ENCODE measurements at places on chromosomes 6 and 20.
A peak's percentile ranks its signal among the peaks of the same experiment; 100 is the strongest.

- DNase-seq = no peak
Measured at GRCh38 chr6:168045706-168046620, 33.0 kb downstream of the FRMD1 start.

DNA sequence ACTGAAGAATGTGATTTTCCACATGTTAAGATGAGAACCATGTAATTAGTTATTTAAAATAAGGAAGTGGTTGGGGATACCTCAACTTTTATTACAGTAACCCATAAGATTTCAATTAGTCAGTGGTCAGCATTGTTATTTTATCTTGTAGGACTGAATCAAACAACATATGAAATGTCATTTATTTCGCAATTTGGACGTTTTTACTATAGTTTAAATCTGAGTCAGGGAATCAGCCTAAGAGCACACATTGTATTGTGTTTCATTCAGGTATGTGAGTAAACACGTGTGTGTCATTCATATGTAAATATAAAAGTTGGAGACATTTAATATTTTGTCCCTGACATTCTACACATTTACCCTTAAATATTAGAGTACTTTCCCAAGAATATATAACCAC lies 1418.7 kb downstream of the GRIK2 start:
- DNase-seq = no peak

DNA sequence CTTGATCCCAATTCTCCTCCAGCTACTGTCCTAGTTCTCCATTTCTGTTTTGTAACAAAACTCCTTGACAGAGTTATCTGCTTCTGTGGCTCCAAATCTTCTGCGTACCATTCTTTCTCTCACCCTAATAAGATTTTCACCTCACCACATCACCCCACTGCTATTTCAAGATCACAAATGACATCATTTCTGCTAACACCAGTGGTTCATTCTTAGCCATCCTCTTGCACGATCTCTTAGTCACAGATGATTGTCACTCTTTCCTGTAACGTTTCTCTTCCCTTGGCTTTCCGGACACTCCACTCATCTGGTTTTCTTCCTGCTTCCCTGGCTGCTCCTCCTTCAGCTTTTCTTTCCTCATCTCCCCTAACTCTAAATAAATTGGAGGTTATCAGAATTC lies 56.8 kb upstream of the FABP7 start:
- no peak for DNase-seq

DNA sequence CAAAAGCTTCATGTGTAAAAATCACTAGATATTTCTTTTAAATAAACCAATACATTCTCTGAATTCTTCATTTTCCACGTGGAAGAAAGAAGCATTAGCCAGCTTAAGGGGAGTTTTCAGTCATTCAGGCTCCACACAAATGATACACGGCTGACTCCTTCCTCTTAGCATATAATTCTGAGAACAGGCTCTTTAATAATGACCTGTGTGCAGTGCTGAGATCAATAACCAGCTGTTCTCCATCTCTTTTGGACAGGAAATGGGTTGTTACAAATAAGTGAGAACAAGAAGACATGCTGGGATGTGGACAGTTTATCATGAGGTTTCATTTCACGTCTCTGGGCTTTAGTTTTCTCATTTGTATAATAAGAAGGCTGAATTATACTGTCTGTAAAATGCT lies 146.9 kb upstream of the C6orf118 start:
- DNase-seq = no peak

GRCh38 chr20:1324598-1325172 lies 4.3 kb downstream of the SDCBP2 start:
- no peak for DNase-seq

DNA sequence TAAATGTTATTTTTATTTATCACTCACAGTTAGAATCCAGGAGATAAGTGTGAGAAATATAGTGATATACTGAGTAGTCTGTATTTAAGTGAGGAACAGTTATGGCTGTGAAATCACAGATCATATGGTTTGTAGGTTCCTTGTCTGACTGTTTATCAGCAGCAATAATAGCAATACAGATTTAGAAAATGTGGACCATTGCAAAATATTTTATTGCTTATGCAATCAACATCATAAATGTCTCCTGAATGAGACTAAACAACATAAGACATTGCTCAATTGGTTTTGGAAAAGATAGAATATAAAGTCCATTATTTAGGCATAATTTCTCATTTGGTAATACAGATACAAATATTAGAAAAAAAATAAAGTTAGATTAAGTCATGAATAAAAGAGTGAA lies 43.7 kb downstream of the CCDC170 start:
- DNase-seq = no peak

DNA sequence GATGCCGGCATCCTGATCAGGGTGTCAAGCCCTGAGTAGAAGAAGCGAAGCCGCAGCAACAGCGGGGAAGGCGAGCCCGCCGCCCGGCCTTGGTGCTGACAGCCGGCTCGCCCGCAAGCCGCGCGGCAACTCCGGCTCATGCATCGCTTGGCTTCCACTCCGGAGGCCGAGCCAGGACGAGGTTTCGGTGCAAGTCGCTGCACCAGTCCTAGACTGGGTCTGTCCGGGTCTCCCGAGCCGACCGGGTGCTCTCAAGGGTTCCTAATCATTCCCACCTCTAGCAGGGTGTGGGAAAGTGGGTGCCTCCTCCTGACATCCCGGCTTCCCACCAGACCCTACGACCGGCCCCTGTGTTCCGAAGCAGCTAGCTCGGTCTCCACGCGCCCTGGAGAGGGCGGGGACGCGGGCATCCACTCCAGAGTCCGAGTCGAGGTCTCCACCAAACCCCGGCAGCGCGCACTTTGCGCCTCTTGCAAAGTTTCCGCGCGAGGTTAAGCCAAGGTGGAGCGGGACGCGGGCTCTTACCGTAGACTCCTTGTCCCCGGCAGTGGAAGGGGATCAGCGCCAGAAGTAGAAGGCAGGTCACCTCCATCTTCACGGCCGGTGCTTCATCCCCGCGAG lies 1.4 kb downstream of the MDGA1 start:
- DNase-seq = peak; percentile 15

GRCh38 chr6:137210903-137211302 lies 8.3 kb downstream of the IFNGR1 start:
- DNase-seq = no peak

GRCh38 chr20:41278936-41279335 lies 38.6 kb downstream of the ZHX3 start:
- DNase-seq = no peak

DNA sequence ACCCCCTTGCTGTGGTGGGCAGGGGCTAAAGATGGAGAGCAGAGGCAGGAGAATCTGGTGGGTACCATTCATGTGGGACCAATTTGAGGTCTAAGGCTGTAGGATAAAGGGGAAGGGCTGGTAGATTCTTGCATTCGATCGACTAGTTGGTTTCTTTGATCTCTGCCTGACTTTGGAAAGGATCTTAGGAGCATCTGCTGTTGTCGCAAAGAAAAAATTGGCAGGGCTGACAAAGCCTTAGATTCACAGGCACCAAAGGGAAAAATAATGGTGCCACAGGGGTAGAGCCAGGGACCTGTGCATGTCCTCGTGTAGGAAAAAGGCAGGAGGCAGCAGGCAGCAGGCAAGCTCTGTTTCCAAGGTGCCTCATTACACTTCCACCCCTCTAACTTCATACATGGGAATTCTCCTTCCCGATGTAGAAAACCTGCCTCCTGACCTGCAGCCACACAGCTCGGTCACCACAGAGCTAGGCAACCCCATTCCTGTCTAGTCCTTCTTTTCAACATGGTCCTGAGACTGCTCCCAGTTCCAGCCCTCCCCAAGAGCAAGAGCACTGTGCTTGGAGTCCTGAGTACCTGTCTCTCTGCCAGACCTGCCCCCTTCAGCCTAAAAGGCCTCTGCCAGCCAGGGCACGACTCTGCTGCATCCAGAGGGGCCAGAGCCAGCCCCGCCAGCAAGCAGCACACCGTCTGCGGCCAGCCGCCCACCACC lies 71.9 kb downstream of the FGD2 start:
- DNase-seq = no peak

GRCh38 chr20:46870041-46870440 lies 24.6 kb upstream of the EYA2 start:
- DNase-seq = no peak

- no peak for DNase-seq
Measured at GRCh38 chr6:44250067-44250717, 3.3 kb downstream of the HSP90AB1 start.

GRCh38 chr6:31610968-31611367 lies 4.1 kb upstream of the AIF1 start:
- DNase-seq = no peak

DNA sequence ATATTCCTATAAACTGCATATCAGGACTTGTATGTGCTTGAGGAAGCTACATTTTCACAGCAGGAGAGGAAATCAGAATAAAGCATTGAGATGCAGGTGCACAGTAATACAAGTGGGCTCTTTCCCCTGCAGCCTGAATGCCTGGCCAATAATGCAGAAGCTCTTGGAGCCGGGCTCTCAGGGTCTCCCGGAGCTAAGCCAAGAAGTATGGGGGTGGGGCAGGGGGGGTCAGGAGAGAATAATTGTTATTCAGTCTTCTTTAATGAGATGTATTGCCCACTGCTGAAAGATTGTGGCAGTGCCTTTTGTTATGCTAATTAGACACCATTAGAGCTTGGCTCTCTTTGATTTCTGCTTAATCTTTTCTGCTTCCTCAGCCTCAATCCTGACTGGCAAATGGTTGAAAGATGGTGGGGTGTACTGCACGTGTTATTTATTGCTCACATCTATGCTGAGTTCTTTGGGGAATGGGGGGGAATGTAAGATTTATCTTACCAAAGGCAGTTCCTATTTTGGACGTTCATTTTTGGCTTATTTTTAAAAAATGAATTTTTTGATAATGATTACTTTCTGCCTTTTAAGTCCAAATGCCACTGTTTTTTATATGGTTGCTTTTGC lies 407.6 kb upstream of the SOX4 start:
- no peak for DNase-seq

DNA sequence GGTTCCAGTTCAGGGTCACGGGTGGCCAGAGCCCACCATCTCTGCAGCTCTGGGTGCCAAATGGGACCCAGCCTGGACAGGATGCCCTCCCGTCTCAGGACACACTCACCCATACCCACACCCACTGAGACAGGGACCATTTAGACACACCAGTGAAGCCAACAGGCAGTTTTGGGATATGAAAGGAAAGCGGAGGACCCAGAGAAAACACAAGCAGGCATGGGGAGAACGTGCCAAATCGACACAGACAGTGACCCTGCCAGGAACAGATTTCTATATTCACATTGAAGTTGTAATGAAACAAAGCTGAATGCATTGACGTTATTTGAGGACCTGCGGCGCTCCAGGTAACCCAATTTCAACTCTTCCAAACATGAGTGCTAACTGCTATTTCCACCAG lies 164.5 kb downstream of the DOK5 start:
- DNase-seq = no peak

GRCh38 chr6:129586815-129587214 lies 123.2 kb downstream of the ARHGAP18 start:
- DNase-seq = no peak

DNA sequence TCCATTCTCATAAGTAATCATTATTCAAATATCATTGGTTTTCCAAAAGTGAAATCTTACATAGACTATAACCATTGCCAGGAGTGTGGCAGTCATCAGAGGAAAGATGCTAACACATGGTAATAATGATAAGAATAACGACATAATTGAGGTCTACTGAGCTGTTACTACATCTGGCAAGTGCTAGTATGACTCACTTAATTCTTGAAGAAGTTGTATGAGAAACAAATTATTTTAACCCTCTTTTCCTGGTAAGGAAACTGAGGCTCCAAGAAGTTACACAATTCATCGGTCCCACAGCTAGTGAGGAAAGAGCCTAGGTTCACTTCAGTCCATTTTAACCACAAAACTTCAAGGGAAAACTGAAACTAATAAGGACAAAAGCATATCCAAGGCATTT lies 335.6 kb upstream of the BTBD3 start:
- DNase-seq = no peak

DNA sequence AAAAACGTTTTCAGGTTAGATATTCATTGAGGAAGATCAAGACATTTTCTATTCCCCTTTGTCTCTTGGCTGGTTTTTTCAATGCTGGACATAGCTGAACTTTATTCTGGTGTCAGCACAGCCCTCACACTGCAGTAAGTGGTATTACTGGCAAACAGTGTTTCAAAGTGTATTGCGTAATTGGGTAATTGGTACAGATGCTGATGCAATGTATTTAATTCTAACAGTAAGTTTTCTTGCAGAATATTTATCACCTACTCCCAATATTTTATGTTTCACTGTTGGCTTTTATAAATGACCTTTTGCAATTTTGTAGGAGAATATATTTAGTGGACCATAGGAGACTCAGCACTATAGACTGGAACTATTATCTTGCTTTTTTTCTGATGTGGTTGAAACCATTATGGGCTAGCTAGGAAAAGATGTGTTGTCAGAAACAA lies 287.6 kb upstream of the SOX4 start:
- DNase-seq = no peak

GRCh38 chr6:87692086-87692485 lies 9.9 kb downstream of the AKIRIN2 start:
- DNase-seq = no peak

- no peak for DNase-seq
Measured at GRCh38 chr6:87334683-87335082, 5.6 kb upstream of the GJB7 start.

DNA sequence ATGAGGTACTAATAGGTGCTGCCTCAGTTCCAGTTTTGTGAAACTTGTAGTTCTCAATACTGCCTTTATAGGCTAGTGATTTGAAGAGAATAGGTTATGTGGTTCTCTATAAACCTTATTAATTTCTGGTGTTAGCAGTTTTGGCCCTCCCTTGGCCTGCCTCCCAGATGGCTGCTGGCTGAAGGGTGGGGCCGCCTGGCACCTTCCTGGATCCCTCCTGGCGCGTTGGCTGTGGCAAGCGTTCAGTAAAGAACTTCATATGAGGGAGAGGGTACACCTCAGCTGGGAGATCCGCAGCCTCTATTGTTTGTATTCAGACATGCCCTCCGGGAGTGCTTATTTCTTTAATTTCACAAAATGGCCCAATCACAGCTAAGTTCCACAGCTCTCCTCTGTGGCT lies 51.9 kb downstream of the FAM120B start:
- DNase-seq = no peak

DNA sequence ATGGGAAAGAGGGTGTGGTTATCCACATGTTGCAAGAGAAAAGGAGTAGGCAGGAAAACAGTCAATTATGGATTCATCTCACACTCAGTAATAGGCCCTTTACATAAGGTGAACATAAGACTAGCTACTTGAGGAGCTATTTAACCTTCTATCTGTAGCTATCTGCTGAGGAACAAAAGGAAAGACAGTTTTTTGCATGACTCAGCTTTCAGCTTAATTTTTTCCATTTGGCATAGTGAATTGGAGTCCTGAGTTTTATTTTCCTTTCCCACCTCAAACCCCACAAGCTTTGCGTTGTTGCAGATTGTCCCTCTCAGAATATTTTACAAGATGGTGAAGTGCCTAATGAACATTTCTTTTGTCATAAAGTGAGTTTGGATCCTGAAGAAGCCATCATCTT lies 32.4 kb downstream of the UBD start:
- no peak for DNase-seq

- no peak for DNase-seq
Measured at GRCh38 chr6:142907544-142907943, 37.4 kb downstream of the HIVEP2 start.
